ENCODE measurements at places on chromosomes 5 and 9.
A peak's percentile ranks its signal among the peaks of the same experiment; 100 is the strongest.

DNA sequence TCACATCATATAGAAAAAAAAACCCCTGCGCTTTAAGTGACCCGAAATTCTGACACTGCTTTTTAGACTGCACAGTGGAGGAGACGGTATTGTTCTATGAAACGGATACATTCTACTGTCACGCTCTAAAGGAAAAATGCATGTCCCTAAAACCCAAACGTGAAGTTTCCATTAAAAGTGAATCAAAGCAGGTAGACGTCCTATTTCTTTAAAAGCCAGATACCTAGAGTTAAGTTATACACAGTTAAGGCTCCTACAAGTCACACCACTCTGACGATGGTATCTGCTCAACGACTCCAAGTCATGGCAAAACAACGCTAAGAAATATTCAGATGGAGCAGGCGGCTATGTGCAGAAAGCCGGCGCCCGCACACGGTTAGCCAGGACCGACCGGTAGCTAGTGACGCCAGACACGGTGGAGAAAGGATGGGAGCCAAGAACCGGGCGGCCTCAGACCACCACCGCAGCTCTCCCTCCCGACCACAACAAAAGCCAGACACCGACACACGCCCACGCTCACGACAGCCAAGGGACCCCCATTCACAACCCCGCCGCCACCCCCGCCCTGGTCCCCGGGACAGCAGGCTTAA, 734 bp downstream of the SKP1 start:
- no peak for DNase-seq
- H3K4me3 ChIP-seq = peak overlapping the region; percentile 99
- peak overlapping the region; percentile 96 for H3K27ac ChIP-seq
- peaks cover 5% of the 10 kb centered on the region for H3K36me3 ChIP-seq

DNA sequence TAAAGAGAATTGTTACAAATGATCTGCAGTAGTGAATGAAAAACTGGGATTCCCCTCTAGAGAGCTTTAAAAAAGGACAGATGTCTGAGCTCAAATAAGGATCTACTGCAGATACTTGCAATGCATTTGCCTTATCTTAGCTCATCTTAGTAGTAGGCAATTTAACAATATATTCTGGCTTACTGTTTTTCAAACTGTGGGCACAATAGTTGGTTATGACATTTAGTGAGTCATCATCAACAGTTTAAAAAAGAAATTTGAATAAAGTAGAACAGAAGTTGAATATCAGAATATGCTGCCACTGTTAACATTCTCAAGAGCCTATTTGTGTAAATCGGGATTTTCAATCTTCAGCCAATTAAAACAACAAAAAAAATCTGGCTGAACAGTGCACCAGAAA, 6.7 kb upstream of the CAST start:
- H3K4me3 ChIP-seq = no peak overlapping the region
- H3K27ac ChIP-seq = no peak overlapping the region
- H3K4me1 ChIP-seq = no peaks in the 10 kb centered on the region
- DNase-seq = no peak

DNA sequence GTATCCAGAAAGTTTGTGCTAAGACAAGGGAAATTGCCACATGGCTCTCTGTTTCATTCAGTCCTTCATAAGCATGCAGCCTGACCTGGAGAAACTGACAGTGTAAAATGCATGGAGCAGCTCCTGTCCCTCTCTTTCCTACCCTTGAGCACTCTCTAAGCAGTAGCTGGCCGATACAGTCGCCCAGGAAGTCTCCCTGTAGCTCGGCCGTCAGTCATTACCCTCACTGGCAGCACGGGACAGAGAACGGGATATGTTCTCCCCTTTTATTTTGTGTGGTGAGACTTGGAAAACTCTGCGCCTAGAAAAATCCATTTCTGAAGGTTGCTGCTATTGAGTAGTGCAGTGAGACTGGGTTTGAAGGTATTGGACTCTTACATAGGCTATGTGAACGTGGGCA, 56.8 kb upstream of the KCNMB1 start:
- peaks cover 3% of the 10 kb centered on the region for H3K27me3 ChIP-seq
- no peak overlapping the region for H3K4me3 ChIP-seq
- H3K27ac ChIP-seq = no peak overlapping the region
- H3K36me3 ChIP-seq = no peaks in the 10 kb centered on the region

DNA sequence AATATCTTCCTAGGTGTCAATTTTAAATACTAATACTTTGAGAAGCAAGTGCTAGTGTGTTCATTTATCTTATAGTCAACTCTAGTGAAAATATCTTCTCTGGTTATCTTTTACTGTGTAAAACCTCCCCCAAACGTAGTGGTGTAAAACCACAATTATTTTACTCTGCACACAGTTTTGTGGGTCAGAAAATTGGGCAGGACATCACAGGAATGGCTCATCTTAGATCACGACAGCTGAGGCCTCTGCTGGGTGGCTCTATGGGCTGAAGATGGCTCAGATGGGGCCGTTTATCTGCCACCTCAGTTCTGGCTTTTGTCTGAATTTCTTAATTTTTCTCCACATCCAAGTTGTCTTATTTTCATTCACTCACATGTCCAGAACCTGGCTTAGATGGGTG, 457.2 kb upstream of the ACTBL2 start:
- no peaks in the 10 kb centered on the region for H3K4me1 ChIP-seq
- no peak overlapping the region for H3K4me3 ChIP-seq
- no peaks in the 10 kb centered on the region for H3K27me3 ChIP-seq
- H3K36me3 ChIP-seq = no peaks in the 10 kb centered on the region
- DNase-seq = no peak

DNA sequence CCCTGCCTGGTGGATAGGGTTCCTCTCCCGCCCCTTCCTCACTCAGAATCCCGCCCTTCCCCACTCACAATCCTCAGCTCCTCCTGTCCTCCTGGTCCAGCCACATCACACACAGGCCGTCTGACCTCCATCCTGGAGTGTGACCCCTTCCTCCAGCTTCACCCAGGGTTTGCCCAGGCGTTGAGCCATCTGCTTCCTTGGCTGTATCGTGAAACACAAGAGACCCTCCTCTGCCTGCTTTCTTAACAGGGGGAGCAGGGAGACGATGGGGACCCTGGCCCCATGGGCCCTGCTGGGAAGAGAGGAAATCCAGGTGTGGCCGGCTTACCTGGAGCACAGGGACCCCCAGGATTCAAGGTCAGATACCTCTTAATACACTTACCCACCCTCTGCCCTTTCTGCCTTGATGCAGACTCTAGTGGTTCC, 32.3 kb upstream of the ORM1 start:
- no peak for DNase-seq
- H3K27ac ChIP-seq = no peak overlapping the region
- H3K4me3 ChIP-seq = no peak overlapping the region
- H3K36me3 ChIP-seq = peaks cover 5% of the 10 kb centered on the region
- no peaks in the 10 kb centered on the region for H3K27me3 ChIP-seq

GRCh38 chr5:148586796-148587195, 67.5 kb downstream of the HTR4 start:
- no peak for DNase-seq
- H3K36me3 ChIP-seq = no peaks in the 10 kb centered on the region
- H3K27ac ChIP-seq = no peak overlapping the region
- H3K27me3 ChIP-seq = no peaks in the 10 kb centered on the region
- H3K4me1 ChIP-seq = no peaks in the 10 kb centered on the region

GRCh38 chr5:101102506-101102905, 199.4 kb upstream of the ST8SIA4 start:
- H3K27ac ChIP-seq = no peak overlapping the region
- H3K4me1 ChIP-seq = peaks cover 10% of the 10 kb centered on the region
- no peaks in the 10 kb centered on the region for H3K36me3 ChIP-seq
- H3K4me3 ChIP-seq = no peak overlapping the region
- DNase-seq = no peak
- H3K27me3 ChIP-seq = no peaks in the 10 kb centered on the region

- no peak for DNase-seq
- H3K27me3 ChIP-seq = no peaks in the 10 kb centered on the region
- H3K36me3 ChIP-seq = no peaks in the 10 kb centered on the region
Measured at GRCh38 chr5:68682400-68683160, 411.2 kb upstream of the SLC30A5 start.

GRCh38 chr5:84255315-84255714, 129.4 kb downstream of the EDIL3 start:
- H3K4me3 ChIP-seq = no peak overlapping the region
- DNase-seq = no peak
- no peaks in the 10 kb centered on the region for H3K27me3 ChIP-seq
- H3K4me1 ChIP-seq = no peaks in the 10 kb centered on the region
- no peaks in the 10 kb centered on the region for H3K36me3 ChIP-seq

DNA sequence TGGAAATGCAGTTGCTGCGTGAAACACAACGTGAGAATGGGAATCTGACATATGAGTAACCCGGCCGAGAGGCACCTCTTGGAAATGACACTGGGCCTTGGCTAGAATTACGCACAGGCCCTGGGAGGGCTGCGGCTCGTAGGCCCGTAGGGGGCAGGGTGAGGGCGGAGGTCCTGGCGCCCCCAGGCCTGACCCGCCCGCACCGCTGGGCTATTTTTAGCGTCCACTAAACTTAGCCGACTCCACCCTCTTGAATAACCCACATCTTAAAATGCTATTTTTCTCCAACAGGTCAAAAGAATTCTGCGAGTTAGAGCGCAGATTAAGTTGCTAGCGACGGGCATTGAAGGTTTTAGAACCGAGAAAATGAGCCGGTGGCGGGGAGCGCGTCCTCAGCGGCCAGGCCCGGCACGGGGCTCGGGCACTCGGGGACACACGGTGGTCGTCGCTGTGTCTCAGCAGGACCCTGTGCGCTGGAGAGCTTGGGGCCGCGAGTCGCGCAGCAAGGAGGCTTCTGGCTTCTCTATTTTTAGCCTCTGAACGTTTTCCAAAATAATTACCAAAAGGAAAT, 168.5 kb downstream of the AUH start:
- DNase-seq = peak; percentile 30
- H3K36me3 ChIP-seq = no peaks in the 10 kb centered on the region
- H3K27ac ChIP-seq = no peak overlapping the region
- H3K4me1 ChIP-seq = peaks cover 12% of the 10 kb centered on the region

- H3K27me3 ChIP-seq = peaks cover 18% of the 10 kb centered on the region
- DNase-seq = no peak
- H3K36me3 ChIP-seq = no peaks in the 10 kb centered on the region
Measured at GRCh38 chr9:70427161-70427945, 12.9 kb upstream of the KLF9 start.

DNA sequence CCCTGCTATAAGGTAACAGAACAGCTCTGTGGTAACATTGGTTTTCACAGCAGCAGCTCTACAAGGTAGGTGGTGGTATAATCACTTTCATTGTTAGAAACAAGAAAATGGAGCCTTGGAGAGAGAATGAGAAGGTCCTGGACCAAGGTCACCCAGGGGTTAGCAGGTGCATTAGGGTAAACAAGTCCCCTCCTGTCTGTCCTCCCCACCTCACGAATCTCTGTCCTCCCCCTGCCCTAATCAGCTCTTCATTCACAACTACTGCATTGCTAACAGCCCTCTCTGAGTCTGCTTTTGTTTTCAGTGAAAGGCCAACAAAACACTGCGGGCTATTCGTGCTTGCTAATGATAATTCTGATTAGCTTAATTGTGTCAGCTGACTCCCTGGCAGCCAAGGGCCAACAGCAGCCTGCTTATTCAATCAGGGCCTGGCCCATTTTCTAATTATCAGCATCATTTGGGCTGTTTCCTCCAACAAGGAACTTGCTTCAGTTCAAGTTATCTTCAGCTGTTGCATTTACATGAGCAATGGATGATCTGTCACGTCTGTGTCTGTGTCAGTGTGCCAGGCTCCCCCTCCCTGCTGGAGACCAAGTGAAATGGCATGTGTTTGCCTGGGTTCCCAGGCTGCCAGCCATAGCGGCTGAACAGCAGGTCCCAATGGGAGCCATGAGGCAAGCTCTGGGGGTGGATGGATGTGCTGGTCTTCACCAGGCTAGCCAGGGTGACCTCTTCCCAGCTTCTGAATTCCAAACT, 56.7 kb upstream of the EQTN start:
- peak overlapping the region; percentile 77 for H3K27ac ChIP-seq
- peaks cover 58% of the 10 kb centered on the region for H3K36me3 ChIP-seq
- H3K27me3 ChIP-seq = no peaks in the 10 kb centered on the region
- H3K4me3 ChIP-seq = no peak overlapping the region
- H3K4me1 ChIP-seq = peaks cover 5% of the 10 kb centered on the region
- DNase-seq = peak; percentile 31

GRCh38 chr5:139110526-139111168, 87.5 kb downstream of the SIL1 start:
- H3K27me3 ChIP-seq = no peaks in the 10 kb centered on the region
- H3K36me3 ChIP-seq = peaks cover 2% of the 10 kb centered on the region
- peaks cover 5% of the 10 kb centered on the region for H3K4me1 ChIP-seq

GRCh38 chr5:75993643-75994520, 89.3 kb upstream of the SV2C start:
- H3K27ac ChIP-seq = no peak overlapping the region
- H3K36me3 ChIP-seq = no peaks in the 10 kb centered on the region
- no peak for DNase-seq
- H3K27me3 ChIP-seq = no peaks in the 10 kb centered on the region

DNA sequence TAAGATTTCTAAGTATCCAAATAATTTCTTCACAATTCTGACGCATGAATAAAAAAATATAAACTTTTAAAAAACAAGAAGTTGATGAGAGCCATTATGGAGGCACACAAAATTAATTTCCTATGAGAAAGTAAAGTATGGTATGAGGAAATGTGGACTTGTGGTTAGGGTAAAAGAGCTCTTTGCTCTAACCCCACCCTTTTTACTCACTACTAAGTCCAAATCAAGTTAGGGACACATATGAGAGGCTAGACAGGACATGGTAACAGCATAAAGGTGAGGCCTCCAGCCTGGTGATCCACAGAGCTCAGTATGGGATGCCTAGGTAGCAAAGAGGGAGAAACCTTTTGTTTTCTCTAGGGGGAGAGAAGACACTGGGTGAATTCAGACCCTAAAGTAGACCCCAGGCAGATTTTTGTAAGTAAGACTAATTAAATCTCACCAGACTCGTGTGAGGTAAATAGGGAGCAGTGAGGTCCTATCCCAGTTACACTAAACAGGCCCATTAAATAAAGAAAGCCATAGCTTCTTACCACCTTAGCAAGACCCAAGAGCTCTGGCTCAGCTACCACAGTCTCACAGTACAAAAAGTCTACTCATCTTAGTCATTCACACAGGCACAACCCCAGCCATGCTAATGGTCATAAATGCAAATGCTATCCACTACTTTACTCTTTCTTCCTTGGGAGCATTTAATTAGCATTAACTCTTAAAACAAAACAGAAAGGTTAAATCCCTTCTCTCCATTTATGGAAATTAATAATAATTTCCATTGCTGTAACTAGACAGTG, 42.6 kb downstream of the MLLT3 start:
- H3K4me3 ChIP-seq = no peak overlapping the region
- H3K27me3 ChIP-seq = no peaks in the 10 kb centered on the region
- H3K27ac ChIP-seq = no peak overlapping the region
- no peaks in the 10 kb centered on the region for H3K36me3 ChIP-seq
- no peaks in the 10 kb centered on the region for H3K4me1 ChIP-seq

- no peak overlapping the region for H3K27ac ChIP-seq
- H3K4me1 ChIP-seq = no peaks in the 10 kb centered on the region
- no peaks in the 10 kb centered on the region for H3K36me3 ChIP-seq
- no peaks in the 10 kb centered on the region for H3K27me3 ChIP-seq
Measured at GRCh38 chr5:108820983-108821382, 73.3 kb downstream of the FER start.
